Testis (tissue), 5 donors: ENCODE measurements at places on chromosomes 11 and 22. TPM values are rescaled to one million over a fixed set of nuclear protein-coding genes. Genes with fewer than 3 reads are reported as not detected.

GRCh38 chr11:71321433-71322191, 69.2 kb upstream of the SHANK2 start:
- no peak for DNase-seq
- H3K4me3 ChIP-seq: no peak overlapping the region
- H3K27ac ChIP-seq: no peak overlapping the region
- H3K4me1 ChIP-seq: no peaks in the 10 kb centered on the region
- H3K27me3 ChIP-seq: no peaks in the 10 kb centered on the region

DNA sequence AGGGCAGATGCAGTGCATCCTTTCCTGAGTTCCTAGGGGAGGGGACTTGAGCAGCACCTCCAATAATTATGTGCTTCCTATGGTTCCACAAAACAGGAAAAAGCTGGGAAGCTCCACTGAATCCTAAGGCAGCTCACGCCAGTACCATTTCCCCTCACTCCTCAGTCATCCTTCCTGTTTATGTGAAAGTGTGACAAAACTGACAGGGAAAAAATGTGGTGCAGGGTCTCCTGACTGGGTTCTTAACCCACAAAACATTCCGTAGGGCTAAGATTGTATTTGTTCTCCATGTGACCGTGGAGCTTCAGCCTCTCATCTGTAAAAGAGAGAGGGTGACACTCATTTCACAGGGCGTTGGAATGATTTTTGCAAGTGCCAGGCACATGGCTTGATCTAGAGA, 12.2 kb upstream of the LYVE1 start:
- no peaks in the 10 kb centered on the region for H3K36me3 ChIP-seq
- H3K27me3 ChIP-seq: no peaks in the 10 kb centered on the region
- H3K4me1 ChIP-seq: peaks cover 20% of the 10 kb centered on the region
- no peak overlapping the region for H3K27ac ChIP-seq

- DNase-seq: no peak
- no peaks in the 10 kb centered on the region for H3K4me1 ChIP-seq
- no peaks in the 10 kb centered on the region for H3K36me3 ChIP-seq
- no peaks in the 10 kb centered on the region for H3K27me3 ChIP-seq
These were observed 12.8 kb downstream of the KCNC1 start for GRCh38 chr11:17747131-17747955.

DNA sequence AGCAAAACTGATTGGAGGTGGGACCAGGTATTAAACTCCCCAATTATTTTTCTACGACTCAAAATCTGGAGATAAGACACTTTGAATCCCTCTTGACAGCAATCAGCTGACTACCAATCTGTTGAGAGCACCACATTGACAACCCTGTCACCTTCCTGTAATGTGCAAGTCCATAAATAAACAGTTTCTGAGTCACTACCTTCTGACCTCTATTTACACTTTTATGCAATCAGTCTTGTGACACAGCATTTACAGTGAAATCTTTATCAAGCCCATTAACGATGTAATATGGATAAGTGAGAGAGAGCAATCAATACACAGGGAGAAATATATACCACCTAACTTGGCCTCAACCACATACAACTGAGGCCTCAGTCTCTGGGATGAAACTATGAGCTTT, 283.7 kb upstream of the ANO5 start:
- no peak overlapping the region for H3K4me3 ChIP-seq
- H3K36me3 ChIP-seq: no peaks in the 10 kb centered on the region
- no peaks in the 10 kb centered on the region for H3K27me3 ChIP-seq
- no peak overlapping the region for H3K27ac ChIP-seq

DNA sequence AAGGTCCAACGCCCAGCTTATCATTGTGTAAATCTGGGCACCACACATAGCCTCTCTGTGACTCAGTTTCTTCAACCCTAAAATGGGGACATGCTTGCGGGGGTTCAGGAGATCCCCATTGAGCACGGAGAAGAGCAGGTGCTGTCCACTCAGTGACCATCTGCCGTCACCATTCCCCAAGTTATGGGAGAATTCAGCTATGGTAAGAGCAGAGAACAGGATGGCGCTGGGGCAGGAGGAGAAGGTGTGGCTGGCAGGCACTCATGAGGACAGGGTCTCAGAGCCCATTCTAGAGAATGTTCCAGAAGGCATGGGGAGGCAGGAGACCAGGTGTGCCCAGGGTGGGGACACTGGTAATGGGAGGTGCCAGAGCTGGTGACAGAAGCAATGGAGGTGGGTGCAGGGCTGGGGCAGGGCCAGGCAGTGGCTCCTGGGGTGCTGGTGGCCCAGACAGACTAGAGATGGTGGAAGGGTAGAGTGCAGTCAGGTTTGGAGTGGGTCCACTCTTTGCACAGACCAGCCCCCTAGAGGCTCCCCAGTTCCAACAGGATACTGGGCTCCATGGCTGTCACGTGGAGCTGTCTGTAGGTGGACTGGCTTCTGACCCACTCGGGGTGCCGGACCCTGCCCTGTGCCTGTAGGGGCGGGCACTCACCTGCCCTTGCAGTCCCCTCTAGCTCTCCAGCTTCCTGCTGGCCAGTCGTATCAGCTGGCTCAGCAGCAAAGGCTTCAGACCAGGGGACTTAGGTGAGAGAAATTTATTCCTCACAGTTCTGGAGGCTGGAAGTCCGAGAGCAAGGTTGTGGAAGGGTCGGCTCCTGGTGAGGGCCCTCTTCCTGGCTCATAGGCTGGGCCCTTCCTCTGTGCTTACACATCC, 84.7 kb downstream of the CDKN1C start:
- H3K27me3 ChIP-seq: no peaks in the 10 kb centered on the region
- no peak overlapping the region for H3K27ac ChIP-seq
- H3K4me1 ChIP-seq: no peaks in the 10 kb centered on the region

DNA sequence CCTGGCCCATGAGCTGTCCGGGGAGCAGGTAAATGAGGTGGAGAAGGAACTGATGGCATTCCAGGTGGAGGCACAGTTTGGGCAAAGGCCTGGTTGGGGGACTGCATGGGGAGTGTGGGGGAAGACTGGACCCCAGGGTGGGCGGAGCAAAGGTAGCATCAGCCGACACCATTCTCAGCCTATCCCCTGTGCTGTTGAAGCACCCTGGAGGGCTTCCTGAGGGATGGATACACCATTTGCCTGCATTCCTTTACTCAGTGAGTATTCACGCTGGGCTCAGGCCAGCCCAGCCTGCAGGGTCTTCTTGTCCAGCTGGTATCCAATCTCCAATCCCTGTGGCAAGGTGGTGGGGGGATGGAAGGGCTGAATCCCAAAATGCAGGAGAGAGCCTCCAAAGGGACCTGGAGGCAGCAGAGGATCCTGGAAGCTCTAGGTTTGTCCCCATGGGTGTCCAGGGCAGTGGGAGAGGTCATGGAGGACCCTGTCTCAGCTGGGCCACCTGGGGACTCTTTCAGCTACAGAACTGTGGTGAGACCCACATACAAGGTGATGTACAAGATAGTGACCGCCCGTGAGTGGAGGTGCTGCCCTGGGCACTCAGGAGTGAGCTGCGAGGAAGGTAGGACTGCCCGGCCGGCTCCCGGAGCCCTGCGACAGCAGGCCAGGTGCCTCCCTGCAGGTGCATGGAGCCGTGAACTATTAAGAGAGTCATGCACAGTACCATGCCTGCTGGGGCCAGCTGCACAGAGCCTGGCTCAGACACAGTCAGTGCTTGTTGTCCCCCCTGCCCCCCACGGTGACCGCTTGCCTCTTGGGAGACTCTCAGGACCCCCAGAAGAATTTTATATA, 9.5 kb downstream of the EMID1 start:
- no peak overlapping the region for H3K4me3 ChIP-seq
- H3K36me3 ChIP-seq: no peaks in the 10 kb centered on the region
- H3K27me3 ChIP-seq: no peaks in the 10 kb centered on the region
- no peak for DNase-seq

DNA sequence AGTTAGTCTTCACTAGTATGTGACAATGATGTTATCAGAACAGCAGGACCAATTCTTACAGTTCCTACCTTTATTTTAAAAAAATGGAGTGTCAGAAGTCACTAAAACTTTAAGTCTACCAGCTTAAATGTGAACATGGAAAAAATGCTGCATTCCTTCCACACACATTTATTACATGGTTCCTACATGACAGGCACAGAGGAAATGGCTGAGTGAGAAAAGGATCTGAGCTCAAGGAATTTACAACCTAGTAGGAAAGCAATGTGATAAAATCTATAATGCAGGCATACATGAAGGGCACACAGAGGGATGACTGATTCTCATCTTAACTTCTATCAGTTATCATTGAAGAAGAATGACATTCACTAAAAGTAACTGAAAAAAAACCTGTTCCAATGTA, 23.0 kb downstream of the CLDN25 start:
- H3K4me3 ChIP-seq: no peak overlapping the region
- no peak for DNase-seq
- no peaks in the 10 kb centered on the region for H3K4me1 ChIP-seq
- H3K36me3 ChIP-seq: no peaks in the 10 kb centered on the region

DNA sequence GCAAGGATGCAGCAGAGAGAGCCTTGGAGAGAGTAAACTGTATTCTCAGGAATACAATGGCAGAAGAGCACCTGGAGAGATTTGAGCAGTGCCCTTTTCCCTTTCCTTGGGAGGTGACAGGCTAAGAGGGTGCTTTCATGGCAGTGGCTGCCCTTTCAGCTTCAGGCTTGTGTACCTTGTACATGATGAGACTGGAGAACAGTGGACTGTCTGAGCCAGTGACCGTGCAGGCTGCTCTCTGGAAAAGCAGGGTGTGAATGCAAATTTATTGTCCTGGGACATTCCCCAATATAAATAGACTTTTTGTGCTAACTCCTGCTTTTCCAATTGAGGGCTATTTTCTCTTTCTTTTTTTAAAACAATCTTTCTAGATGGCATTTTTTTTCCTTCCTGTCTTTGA, 99.3 kb downstream of the TRIM44 start:
- H3K4me3 ChIP-seq: no peak overlapping the region
- H3K36me3 ChIP-seq: no peaks in the 10 kb centered on the region
- no peak for DNase-seq
- no peak overlapping the region for H3K27ac ChIP-seq

DNA sequence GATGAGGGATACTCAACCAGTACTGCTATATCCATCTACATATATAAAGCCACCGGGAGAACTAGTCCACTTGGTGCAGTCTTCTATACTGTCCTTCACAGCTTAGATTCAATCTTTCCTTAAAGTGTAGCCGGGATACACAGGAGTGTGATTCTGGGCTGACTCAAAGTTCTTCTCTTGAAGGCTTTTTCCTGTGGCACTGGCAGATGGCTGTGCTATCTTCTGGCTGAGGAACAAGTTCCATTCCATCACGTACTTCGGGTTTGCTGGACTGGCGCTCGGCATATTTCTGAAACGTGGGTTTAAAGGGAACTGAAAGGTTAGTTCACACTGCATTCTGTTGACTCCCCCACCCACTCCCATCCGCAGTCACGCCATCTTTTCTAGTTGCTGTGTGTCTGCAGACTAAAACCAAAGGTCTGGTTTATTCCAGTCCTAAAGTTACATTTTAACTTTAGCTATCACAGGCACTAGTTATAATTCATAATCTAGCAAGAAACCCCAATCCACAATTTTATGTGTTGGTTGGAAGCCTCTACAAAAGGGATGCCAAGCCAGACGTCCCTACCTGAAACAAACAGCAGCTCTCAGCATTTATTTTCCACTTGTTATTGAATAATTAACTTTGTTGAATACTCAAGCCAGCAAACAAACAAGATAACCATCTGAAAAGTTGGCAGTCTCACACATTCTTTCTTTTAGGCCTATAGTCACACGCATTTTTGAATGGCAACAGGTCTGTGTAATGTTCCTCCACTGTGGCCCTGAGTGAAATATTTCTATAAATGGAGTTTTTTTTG, 7.5 kb upstream of the C11orf65 start:
- DNase-seq: no peak
- no peaks in the 10 kb centered on the region for H3K27me3 ChIP-seq
- no peak overlapping the region for H3K4me3 ChIP-seq
- no peak overlapping the region for H3K27ac ChIP-seq
- H3K4me1 ChIP-seq: no peaks in the 10 kb centered on the region

GRCh38 chr11:10201343-10201742, 92.7 kb downstream of the SBF2 start:
- no peaks in the 10 kb centered on the region for H3K4me1 ChIP-seq
- DNase-seq: no peak
- no peak overlapping the region for H3K27ac ChIP-seq
- H3K27me3 ChIP-seq: no peaks in the 10 kb centered on the region
- no peak overlapping the region for H3K4me3 ChIP-seq
- no peaks in the 10 kb centered on the region for H3K36me3 ChIP-seq

The OR5A1 gene
- 1.3 TPM for total RNA-seq
